ENCODE measurements at places on chromosomes 6 and 20. TPM values are rescaled to one million over a fixed set of nuclear protein-coding genes. Genes with fewer than 3 reads are reported as not detected.

- DNase-seq, result no peak
Observed at GRCh38 chr6:80158478-80158989, 52.1 kb downstream of the BCKDHB start.

DNA sequence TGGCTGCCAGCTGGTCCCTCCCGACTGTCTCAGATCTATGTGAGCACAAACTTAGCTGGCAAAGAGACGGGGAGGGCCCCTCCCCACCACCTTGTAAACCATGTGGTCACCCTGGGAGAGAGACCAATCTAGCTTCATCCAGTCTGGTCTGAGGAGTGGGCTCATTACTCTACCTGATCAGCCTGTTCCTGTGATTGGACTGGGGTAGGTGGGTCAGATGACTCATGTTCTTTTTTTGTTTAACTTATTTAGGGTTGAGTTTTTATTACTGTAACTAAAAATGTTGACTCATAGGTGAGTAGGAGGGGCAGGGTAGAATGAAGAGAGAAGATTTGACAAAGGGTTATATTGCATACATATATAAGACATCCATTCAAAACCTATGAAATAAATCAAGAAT is 4.7 kb downstream of the GSTA4 start:
- DNase-seq, result peak; percentile 61

PCK1 gene
- 0.08 TPM for total RNA-seq

LY6G5C gene
- total RNA-seq, result 0.97 TPM

GRCh38 chr20:57437672-57438330 is 46.6 kb downstream of the RBM38 start:
- no peak for DNase-seq

- no peak for DNase-seq
Observed at GRCh38 chr6:53494076-53494475, 50.8 kb downstream of the GCLC start.

GRCh38 chr20:43840382-43841070 is 74.1 kb upstream of the TOX2 start:
- DNase-seq, result peak; percentile 35

AGPAT1 gene
- 51.3 TPM for total RNA-seq

SCRT2 gene
- total RNA-seq, result not detected

GRCh38 chr6:144840619-144841018 is 555.5 kb downstream of the UTRN start:
- DNase-seq, result no peak

- DNase-seq, result no peak
Observed at GRCh38 chr6:4021854-4022695, 56.9 kb downstream of the FAM217A start.

- DNase-seq, result no peak
Observed at GRCh38 chr6:48564036-48564820, 453.2 kb upstream of the PTCHD4 start.

ACTL10 gene
- not detected for total RNA-seq

RBPJL gene
- not detected for total RNA-seq

GRCh38 chr6:3353213-3353903 is 94.6 kb downstream of the PSMG4 start:
- DNase-seq, result no peak

GRCh38 chr20:62760856-62761758 is 35.2 kb upstream of the MRGBP start:
- no peak for DNase-seq

DNA sequence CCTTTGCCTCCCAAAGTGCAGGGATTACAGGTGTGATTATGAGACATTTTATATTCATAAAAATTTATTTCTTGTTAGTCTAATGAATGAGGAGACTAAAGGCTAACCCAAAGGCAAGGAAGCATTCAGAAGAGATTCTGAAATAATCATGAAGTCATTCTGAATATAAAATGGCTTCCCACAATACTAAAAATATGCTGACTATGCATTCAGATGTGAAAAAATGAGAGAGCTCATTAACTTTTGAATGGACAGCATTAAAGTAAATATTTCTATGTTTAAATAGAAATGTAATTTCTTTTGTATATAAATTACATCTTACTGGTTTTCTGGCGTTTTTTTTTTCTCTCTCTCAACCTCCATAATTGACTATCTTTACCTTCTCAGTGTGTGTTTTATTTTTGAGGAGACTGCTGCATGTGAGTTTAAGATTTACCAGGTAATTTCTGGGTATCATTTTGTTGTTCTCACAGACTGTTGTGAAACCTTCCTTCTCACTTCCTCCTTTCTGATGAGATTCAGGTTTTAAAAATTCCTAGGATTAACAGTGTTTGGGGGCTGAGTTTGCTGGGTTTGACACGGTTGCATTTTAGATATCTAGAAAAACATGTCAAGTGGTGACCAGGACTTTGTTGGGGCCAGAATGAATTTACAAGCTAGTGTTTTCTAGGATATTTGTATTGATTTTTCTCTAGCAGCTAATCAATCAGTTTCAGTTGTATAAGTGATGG is 316.6 kb downstream of the CDKAL1 start:
- DNase-seq, result no peak

DNA sequence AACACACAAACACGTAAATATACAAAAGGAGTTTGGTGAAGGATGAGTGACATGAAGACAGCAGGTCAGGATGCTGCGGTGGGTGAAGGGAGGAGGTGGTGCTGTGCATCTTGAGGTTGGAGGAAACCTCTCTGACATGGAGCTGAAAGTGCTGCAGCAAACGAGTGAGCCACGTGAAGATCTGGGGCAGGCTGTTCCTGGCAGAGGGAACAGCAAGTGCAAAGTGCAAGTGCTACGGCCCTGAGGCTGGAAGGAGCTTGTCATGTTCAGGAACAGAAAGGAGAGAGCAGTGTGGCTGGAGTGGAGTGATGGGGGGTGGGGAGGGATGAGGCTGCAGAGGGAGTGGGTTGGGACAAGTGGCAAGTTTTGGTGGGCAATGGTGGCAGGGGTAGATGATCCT is 24.8 kb upstream of the ANGPT4 start:
- DNase-seq, result no peak

INSM1 gene
- total RNA-seq, result 0.18 TPM

- DNase-seq, result peak; percentile 51
Observed at GRCh38 chr6:122381494-122382265, 17.8 kb upstream of the HSF2 start.

GRCh38 chr20:6829510-6830116 is 62.1 kb downstream of the BMP2 start:
- no peak for DNase-seq

DNA sequence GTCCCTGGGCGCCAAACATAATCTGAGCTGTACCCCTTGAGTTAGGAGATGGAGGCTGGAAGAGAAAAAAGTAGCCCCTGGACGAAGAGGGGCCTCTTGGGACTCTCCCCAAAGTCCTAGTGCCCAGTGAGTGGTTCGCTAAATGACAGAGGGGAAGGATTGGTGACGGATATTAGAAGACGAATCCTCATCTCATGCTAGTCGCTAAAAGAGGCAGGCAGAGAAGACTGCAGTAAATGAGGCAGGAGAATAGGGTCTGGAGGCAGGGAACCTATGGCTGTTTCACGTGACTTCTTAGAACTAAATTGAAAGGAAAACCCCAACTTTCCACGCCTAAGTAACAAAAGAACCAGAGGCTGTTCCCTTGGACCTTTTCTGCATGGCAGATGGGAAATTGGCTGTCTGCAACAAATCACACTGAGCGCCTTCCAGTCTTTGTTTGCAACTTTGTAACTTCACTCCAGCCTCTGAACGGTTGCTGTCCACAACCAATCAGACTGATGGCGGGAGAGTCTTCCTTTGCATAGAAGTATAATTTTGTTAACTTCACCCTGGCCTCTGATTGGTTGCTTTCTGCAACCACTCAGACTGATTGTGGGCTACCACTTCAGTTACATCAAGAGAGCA is 731 bp upstream of the RBL1 start:
- DNase-seq, result no peak

DNA sequence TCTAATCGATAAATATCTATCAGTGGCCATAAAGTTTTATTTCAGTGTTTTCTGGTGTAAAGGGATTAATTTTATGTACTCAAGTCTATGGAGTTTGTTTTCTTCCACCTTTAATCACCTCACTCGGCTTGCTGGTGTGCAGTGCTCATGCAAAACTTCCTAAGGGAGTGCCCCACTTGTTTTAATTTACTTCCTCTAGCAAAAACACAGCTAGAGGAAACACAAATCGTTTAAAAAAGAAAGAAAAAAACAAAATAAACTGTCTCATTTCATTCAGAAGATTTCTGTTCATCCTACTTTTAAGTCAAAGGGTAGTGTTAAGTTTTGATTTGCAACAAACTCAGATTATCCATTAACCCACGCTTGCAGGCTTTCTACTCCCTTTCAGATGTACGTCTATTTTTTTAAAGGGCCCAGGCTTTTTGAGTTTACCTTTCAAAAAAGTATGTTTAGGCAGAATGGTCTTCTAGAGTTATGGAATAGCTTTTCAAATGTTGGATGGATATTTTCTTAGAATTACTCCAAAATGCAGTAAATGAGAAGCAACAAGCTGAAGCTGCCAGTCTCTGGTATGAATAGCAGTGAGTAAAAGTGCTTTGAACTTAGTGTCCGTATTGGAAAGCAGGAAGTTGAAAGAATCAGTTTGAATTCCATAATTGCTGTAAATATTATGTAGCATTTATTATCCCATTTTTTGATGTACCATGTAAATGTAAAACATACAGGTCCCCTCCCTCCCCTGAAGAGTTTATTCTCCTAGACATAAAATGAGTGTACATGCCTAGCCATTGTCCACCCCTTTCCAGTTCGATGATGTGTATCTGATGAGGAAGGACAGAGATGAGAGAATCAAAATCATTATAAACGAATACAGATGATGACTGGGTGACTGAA is 113.3 kb downstream of the SLC16A10 start:
- no peak for DNase-seq

GRCh38 chr6:115891111-115891669 is 169.5 kb downstream of the FRK start:
- DNase-seq, result peak; percentile 39

TNFRSF6B gene
- 0.39 TPM for total RNA-seq

DNA sequence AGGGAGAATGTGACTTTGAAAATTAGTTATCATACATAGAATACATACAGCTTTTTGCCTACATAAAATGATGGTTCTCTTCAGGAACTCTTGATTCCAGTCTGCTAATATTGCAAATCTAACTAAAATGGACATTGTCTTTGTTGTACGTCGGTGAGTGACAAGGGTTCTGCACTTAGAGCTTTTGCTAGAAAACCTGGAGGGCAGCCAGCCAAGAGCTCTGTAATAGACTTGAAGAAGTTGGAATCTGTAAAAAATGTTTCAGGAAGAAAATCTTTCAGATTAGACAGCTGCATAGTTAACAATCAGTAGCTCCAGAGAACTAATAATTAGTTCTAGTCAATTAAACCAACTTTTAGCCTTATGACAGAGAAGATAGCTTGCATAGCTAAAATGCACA is 138.3 kb downstream of the FLRT3 start:
- DNase-seq, result no peak

DNA sequence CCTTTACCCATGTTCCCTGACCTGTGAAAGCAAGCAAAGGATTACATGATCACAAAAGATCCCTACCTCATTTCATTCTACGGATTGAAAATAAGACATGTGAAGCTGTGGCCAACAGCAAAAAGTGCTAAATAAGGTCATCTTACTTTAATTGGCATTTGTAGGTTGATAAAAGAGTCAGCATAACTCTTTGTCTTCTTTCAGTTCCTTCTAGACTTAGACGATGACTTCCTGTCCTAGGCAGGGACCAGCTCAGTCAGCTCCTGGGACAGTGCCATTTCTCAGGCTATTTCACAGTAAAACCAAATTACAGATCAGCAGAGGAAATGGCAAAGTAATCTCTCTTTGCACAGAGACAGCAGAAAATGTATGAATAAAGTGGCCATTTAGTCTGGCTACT is 480.7 kb downstream of the RFPL4B start:
- DNase-seq, result no peak

DNA sequence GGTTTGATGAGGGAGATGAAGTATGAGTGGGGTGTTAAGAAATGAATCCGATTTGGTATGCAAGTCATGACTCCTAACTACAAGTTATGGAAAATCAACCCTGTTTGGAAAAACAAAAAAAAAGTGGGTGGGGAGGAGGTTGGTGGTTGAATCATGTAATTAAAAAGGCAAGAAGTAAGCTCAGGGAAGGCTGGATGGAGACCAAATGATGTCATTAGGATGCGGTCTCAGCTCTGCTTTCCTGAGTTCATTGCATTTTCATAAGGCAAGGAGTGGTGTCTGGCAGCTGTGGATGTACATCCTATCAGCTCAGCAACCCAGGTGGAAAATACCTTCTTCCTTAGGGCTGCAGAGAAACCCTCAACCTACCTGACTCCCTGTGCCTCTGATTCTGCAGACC is 60.4 kb upstream of the AKAP12 start:
- DNase-seq, result peak; percentile 66

DNA sequence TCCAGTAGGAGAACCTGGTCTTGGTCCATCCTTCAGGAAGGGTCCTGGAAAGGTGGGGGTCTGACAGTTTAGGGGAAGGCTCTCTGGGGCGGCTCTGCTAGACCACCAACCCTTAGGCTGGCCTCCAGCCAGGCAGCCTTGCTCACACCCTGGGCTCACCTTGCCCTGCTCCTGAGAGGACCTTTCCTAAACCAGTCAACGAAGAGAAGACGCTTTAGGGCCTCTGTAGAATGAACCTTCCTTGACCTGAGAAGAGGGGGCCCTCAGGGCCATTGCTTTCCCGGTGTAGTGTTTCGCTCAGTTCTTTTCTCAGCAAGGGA is 1.1 kb downstream of the CDC25B start:
- no peak for DNase-seq

RRBP1 gene
- total RNA-seq, result 48.6 TPM

ID4 gene
- 4.3 TPM for total RNA-seq

DNA sequence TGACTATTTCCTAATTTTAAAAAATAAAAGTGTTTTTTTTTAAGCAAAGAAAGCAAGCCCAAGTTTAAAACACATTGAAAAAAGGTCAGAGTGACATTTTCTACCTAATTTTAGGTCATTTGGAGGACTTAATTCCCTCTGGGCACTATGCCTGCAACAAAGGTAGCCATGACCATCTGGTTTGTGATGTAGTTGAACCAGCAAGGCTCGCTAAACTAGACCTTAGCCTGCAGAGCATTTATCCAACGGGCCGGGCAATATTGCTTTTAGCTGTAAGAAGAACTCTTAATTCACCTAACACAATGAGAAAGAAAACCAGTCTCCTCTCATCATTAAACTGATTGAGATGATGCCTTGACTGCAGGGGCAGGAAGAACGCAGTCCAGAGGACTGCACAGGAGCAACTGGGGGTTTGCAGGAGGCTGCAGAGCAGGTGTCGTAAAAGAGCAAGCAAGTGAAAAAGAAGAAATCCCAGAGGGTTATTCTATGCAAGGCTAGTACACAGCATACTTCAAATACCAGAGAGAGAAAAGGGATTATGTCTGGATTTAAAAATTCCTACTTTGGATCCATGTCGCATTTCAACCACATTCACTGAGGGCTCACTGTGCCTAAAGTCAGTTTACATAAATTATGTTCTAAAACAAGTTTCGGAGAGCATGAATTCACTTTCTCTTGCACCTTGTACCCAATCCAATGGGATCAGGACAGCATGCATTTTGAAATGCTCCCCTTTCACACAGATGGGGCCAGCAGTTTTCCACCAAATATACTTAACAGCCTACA is 12.8 kb downstream of the TRAF3IP2 start:
- DNase-seq, result no peak

ENPP1 gene
- 32.2 TPM for total RNA-seq

ADTRP gene
- total RNA-seq, result 0.74 TPM
